Nephron progenitor cell (in vitro differentiated cells): ENCODE measurements at places on chromosomes 11 and 22.

GRCh38 chr11:72240461-72241290, 3.3 kb downstream of the PHOX2A start:
- H3K4me3 ChIP-seq = peak overlapping the region; percentile 86
- peaks cover 53% of the 10 kb centered on the region for H3K27me3 ChIP-seq
- H3K4me1 ChIP-seq = peaks cover 46% of the 10 kb centered on the region
- H3K36me3 ChIP-seq = peaks cover 4% of the 10 kb centered on the region
- peak; percentile 19 for DNase-seq

GRCh38 chr11:122137078-122137793, 21.2 kb upstream of the BLID start:
- peaks cover 7% of the 10 kb centered on the region for H3K27me3 ChIP-seq
- DNase-seq = no peak

DNA sequence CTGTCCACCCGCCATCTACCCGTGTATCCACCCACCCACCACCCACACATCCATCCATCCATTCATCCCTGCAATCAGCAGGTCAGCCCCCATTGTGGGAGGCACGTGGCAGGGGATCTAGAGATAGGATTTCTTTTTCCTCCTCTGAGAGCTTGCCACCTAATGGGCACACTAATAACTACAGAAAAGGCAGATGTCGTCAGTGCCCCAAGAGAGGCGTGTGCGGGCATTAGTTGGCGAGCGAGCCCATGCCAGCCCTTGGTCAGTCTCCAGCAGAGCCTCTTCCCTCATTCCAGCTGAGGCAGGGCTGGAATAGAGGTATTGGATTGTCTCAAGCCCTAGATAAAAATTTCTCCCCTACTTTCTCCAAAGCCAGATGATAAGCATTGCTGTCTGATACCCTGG, 9.7 kb downstream of the USP2 start:
- H3K4me1 ChIP-seq = peaks cover 91% of the 10 kb centered on the region
- DNase-seq = no peak
- H3K27me3 ChIP-seq = peaks cover 14% of the 10 kb centered on the region
- H3K4me3 ChIP-seq = no peak overlapping the region

GRCh38 chr11:35796562-35796961, 134.0 kb downstream of the TRIM44 start:
- peaks cover 26% of the 10 kb centered on the region for H3K36me3 ChIP-seq
- H3K27ac ChIP-seq = no peak overlapping the region
- H3K4me1 ChIP-seq = peaks cover 24% of the 10 kb centered on the region
- no peaks in the 10 kb centered on the region for H3K27me3 ChIP-seq
- no peak for DNase-seq

GRCh38 chr22:28801845-28802594, 1.7 kb upstream of the XBP1 start:
- peaks cover 16% of the 10 kb centered on the region for H3K36me3 ChIP-seq
- H3K27ac ChIP-seq = peak overlapping the region; percentile 64
- H3K4me3 ChIP-seq = peak overlapping the region; percentile 69

- peaks cover 5% of the 10 kb centered on the region for H3K27me3 ChIP-seq
- H3K36me3 ChIP-seq = no peaks in the 10 kb centered on the region
- DNase-seq = no peak
- no peak overlapping the region for H3K27ac ChIP-seq
- H3K4me1 ChIP-seq = peaks cover 32% of the 10 kb centered on the region
- H3K4me3 ChIP-seq = no peak overlapping the region
Observed at GRCh38 chr22:49527611-49528419, 299.9 kb downstream of the BRD1 start.

GRCh38 chr11:110086892-110087309, 6.3 kb upstream of the ZC3H12C start:
- H3K27me3 ChIP-seq = peaks cover 16% of the 10 kb centered on the region
- DNase-seq = no peak
- H3K4me3 ChIP-seq = no peak overlapping the region

- H3K36me3 ChIP-seq = no peaks in the 10 kb centered on the region
- DNase-seq = no peak
- H3K27ac ChIP-seq = no peak overlapping the region
- no peaks in the 10 kb centered on the region for H3K4me1 ChIP-seq
- no peak overlapping the region for H3K4me3 ChIP-seq
Observed at GRCh38 chr11:104873252-104873651, 25.0 kb downstream of the CASP12 start.

DNA sequence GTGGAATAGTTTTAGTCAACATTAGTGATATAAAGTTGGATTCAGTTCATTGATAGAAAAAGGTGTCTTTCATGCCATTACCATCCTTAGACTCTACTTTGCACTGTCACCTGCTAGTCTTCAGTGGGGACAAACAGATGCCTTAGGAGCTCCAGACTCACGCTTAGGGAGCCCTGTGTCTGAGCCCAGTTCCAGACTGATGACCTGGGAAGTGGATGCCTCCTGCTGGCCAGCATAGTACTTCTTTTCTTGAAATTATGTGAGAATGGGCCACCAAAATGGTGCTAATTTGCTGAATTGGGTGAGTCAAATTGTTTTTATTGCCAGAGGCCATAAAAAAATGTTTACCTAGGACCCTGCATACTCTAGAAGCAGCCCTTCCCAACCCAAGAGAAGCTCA, 53.9 kb downstream of the NOX4 start:
- H3K27ac ChIP-seq = no peak overlapping the region
- H3K4me3 ChIP-seq = no peak overlapping the region
- H3K36me3 ChIP-seq = no peaks in the 10 kb centered on the region
- DNase-seq = no peak
- H3K4me1 ChIP-seq = peaks cover 9% of the 10 kb centered on the region

GRCh38 chr11:76251576-76251975, 45.3 kb upstream of the WNT11 start:
- no peak for DNase-seq
- H3K27ac ChIP-seq = no peak overlapping the region
- H3K4me1 ChIP-seq = peaks cover 52% of the 10 kb centered on the region

DNA sequence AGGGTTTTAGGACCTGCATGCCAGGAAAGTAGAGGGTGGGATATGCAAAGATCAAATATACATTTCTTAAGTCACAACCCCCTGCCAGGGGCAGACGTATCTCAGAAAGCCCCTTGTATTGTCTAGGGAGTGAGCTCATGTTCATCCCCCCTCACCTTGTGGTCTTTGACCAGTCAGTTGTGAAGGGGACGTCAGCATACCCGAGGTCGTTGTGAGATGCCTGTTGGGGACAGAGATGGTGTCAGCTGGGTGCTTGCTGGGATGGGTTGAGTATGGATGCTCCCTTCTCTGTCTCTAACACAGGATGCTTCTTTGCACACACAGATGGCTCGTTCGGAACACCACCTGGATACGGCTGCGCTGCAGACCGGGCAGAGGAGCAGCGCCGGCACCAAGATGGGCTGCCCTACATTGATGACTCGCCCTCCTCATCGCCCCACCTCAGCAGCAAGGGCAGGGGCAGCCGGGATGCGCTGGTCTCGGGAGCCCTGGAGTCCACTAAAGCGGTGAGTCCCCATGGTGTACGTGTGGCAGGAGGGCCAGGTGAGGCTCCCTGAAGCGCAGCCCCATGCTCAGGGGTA, 73.3 kb downstream of the BCR start:
- peaks cover 62% of the 10 kb centered on the region for H3K4me1 ChIP-seq
- H3K4me3 ChIP-seq = no peak overlapping the region
- H3K36me3 ChIP-seq = peaks cover 21% of the 10 kb centered on the region
- H3K27me3 ChIP-seq = no peaks in the 10 kb centered on the region
- no peak for DNase-seq

DNA sequence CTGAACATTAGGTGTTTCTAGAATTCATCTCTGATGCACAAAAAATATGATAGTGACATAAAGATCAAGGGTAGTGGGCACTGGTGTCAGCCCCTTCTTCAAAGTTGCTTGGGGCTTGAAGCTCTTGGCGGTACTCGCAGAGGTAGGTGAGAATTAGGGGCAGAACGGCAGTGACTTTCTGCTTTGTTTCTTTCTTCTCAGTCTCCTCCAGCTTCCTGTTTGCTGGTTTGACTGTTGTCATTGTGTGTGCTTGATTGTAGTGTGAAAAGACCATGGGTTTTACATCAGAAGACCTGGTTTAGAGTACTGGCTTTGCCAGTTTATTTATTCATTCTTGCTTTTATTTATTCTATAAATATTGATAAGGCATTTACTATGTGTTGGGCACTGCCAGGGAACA, 156.7 kb upstream of the PLET1 start:
- H3K27ac ChIP-seq = no peak overlapping the region
- H3K4me1 ChIP-seq = no peaks in the 10 kb centered on the region
- DNase-seq = no peak
- no peak overlapping the region for H3K4me3 ChIP-seq
- peaks cover 6% of the 10 kb centered on the region for H3K36me3 ChIP-seq
